Left forelimb (tissue), 1 donor: ENCODE measurements at places on chromosomes 12 and 14.

DNA sequence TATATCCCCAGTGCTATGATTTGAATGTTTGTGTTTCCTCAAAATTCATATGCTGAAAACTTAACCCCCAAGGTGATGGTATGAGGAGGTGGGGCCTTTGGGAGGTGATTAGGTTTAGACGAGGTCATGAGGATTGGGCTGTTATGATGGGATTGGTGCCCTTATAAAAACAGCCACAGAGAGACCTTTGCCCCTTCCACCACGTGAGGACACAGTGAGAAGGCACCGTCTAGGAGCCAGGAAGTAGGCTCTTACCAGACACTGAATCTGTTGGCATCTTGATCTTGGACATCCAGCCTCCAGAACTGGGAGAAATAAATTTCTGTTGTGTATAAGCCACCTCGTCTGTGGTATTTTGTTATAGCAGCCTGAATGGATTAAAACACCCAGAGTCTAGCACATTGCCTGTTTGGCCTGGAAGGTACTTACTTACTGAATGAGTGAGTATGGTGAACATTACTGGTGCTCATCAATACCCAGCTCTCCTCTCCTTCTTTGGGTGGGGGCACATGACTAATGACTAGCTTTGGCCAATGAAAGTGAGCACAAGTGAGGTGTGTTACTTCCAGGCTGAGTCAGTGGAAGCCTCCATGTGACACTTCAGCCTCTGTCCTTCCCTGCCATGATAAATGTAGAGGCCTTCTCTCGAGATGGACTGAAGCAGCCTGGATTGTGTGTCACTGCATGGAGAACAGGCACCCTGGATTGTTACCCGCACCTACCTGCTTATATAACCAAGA, 72.4 kb upstream of the CHST11 start:
- DNase-seq: no peak

- DNase-seq: no peak
Observed at GRCh38 chr14:91901449-91902226, 34.3 kb upstream of the TC2N start.

DNA sequence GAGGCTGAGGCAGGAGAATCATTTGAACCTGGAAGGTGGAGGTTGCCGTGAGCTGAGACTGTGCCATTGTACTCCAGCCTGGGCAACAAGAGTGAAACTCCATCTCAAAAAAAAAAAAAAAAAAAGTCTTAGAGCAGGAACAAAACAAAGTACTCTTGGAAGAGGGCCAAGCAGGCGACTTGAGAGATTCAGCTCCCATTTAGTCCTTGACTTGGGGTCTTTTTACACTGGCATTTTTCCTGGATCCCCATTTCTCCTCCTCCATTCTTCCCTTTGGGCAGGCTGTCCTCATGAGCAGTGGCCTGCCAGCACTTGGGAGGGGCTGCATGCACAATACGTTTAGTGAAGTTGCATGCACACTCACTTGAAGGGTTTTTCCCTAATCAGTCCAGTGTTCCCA, 72.9 kb downstream of the C14orf132 start:
- DNase-seq: peak; percentile 25

GRCh38 chr12:3055026-3055703, 22.0 kb upstream of the TSPAN9 start:
- no peak for DNase-seq

DNA sequence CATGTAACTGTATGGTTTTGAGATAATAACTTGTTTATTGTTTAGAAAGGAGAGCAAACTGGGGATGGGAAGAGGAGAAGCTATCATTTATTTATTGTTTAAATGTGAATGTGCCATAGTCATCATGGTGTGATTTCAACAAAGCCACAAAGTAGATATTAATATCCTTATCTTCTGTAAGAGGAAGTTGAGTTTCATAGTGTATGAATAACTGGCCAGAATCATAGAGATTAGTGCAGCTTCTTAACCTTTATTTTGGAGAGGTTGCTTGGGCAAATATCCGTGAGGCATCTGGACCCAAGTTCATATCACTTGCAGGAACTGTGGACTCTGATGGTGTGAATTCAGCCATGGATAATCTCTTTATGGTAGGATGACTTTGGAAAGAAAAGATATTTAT, 26.8 kb upstream of the LYZ start:
- DNase-seq: no peak

DNA sequence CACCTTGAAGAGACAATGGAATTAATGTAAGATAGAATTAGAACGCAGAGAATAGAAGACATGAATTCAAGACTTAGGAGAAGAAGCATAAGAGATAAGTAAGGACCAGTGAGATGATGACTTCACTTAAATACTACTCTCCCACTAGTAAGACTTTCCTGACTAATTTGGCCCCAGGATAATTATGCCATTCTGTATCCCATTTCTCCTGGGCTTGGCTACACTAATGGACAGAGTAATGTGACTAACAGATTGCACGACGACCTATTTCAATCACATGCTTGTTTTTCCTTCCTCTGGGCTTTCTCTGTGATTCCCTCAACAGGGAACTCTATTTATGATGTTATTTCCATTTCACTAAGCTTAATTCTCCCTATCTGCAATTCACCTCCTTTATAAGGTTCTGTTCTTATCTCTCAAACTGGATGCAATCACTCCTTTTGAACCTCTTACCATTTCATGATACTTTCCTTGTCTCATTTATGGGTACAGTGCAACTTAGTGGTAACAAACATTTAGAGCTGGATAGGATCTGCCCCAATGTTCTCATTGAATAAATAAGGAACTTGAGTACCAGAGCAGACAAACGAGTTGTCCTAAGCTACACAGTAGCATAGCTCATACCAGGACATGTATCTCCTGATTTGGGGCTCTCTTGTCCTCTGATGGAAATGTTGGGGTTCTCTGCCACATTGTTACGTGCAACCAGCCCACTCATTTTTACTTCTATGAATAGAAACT, 102.7 kb downstream of the BTG1 start:
- no peak for DNase-seq

DNA sequence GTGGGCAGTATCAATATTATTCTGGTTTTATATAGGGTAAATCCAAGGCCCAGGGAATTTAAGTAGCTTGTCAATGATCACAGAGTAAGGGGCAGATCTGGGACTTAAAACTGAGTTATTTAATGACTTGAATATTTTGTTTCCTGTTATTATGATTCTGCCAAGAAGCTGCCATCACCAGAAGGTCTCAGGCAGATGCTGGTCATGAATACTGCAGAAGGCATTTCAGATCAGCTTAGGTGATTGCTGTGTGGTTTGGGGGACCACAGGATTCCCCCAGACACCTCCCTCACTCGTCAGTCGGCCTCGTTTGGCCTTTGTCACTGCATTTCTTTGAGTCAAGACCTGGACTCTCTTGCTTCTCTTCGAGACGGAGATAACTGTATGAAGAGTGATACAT, 47.7 kb upstream of the EVL start:
- no peak for DNase-seq

DNA sequence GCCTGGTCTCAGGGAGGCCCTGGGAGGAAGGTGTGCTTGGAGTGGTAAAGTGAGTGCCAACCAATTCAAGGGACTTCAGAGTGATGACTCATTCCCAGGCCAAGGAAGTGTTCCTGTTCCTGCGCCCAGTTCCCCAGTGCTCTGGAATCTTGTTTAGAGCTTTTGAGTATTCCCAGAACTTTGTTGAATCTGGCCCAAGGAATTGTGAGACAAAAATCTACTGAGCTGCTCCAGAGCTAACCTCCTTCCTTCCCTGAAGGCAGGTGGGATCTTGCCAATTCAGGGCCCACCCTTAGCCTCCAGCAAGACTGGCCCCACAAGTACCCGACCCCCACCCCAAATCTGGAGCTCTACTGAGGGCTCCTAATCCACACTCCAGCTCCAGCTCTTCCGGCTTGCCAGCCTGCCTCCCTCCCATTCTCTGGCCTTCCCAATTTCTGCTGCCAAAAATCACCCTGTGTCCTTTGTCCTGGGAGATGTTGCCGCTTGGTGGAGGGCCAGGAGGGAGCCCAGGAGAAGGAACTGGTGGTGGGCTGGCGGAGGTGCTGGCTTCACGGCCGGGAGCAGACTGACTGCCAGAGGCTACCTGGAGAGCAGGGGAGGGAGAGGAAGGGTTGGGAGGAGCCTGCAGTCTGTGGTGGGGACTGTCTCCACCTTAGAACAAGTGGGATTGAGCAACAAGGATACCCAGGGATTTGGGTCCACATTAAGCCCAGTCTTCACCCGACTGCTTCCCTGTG, 2.0 kb upstream of the ATN1 start:
- DNase-seq: peak; percentile 81

DNA sequence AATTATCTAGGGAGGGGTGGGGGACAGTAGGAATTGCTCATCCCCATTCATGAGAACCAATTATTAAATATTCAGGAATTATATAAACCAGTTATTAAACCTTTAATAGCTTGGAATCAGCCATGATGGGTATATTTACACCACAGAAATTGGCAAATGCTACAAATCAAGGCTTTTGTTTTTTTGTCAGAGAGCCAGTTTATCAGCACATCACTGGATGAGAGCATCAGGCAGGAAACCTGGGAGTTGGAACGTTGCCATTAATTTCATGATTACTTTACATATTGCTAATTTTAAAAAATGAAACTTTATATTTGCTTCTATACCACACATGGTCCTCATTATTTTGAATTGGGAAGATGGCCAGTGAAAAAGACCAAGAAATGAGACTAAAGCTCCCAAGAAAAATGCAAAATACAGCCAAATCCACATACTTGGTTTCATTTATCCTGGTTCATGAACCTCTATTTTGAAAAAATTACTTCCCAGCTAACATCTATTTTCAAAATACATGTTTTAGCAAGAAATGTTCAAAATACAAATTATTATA, 48.4 kb downstream of the ATL1 start:
- no peak for DNase-seq

DNA sequence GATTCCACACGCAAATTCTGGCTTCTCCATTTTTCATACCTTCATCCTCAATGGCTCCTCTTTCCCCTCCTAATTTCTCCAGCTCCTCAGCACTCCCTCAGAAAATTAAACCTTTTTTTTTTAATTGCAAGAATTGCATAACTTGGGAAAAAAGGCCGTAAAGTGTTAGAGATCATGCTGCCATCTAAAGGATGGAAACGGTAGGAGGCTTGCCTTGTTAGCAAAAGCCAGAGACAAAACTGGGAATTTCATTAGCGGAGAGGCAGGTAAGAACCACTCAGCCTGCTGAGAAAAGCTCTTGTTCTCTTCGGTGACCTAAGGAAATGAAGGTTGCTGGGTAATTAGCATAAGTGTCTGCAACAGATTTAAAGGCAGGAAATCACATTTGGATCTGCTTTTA, 204.3 kb downstream of the AEBP2 start:
- DNase-seq: no peak

- DNase-seq: no peak
Observed at GRCh38 chr12:31801872-31802271, 73.1 kb upstream of the AMN1 start.

DNA sequence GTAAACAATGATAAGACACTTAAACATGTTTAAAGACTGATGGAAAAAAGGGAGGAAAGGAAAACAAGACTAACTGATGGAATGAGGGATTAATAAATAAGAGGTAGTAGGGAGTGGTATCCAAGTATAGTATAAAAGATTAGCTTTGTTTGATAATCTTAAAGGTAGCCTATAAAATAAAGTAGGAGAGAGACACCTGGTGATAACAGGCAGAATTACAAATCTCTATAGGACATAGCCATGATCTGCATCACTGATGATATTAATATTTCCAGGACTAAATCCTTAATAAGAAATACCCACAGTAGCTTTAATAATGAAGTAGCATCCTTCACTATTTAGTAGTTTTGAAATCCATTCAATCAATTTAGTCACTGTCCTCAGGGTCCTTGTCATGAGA, 30.4 kb downstream of the DLGAP5 start:
- no peak for DNase-seq

GRCh38 chr12:79119796-79120195, 255.2 kb downstream of the SYT1 start:
- no peak for DNase-seq

- DNase-seq: no peak
Observed at GRCh38 chr12:79444089-79444488, 246.7 kb downstream of the PAWR start.

- DNase-seq: no peak
Observed at GRCh38 chr12:103273645-103274044, 222.1 kb downstream of the C12orf42 start.

DNA sequence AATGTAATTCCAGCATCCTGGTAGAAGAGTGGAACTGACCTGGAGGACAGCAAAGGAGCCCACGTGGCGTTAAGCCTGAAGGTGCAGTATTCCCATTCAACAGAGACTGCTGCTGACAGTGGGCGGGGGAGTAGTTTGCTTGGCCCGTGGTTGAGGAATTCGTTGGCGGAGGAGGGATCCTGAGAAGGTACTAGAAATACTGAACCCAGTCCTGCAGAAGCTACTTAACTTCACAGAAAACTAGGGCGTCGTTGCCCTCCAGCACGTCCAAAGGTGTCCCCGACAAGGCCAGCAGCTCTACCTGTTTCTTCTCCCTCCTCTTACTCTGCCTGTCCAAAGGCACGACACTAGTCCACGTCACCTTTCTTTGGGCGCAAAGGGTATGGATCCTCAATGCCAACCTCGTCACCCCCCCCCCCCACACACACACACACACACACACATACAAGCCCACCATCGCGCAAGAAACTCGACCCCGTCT, 303 bp downstream of the PUS7L start:
- DNase-seq: no peak

GRCh38 chr12:109521831-109522230, 44.4 kb downstream of the UBE3B start:
- DNase-seq: no peak
